Stromal cell of bone marrow (primary cell): ENCODE measurements at places on chromosomes 3 and 15.

DNA sequence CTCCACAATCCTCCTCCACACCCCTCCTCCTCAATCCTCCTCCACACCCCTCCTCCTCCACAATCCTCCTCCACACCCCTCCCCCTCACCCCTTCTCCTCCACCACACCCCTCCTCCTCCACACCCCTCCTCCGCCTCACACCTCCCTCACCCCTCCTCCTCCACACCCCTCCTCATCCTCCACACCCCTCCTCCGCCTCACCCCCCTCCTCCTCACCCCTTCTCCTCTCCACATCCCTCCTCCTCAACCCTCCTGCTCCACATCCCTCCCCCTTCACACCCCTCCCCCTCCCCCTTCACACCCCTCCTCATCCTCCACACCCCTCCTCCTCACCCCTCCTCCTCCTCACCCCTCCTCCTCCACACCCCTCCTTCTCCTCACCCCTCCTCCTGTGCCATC is 69.8 kb upstream of the BLM start:
- no peak for DNase-seq

DNA sequence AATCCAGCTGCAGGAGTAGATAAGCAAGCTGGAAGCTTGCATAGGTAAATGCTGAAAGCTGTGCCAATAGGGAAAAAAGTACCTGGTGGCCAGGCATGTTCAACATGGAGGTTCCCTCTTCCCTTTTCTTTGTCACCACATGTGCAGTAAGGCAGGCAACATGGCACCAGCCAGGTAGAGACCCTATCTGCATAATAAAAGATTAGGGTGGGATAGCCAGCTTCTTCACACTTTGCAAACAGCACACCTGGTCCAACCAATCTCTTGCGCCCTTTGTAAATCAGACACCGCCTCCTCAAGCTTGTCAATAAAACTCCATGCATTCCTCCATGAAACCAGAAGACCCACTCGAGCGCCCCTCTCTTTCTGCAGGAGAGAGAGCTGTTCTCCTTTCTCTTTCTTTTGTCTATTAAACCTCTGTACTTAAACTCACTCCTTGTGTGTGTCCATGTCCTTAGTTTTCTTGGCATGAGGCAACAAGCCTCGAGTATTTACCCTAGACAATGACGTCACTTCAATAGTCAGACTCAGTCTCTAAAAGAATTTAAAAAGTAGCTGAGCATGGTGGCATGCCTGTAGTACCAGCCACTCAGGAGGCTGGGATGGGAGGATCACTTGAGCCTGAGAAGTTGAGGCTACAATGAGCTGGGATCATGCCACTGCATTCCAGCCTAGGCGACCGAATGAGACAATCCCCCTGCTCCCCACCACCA is 256.3 kb downstream of the SCAPER start:
- DNase-seq: no peak

- DNase-seq: no peak
Measured at GRCh38 chr15:83477808-83478537, 30.8 kb downstream of the SH3GL3 start.

- DNase-seq: no peak
Measured at GRCh38 chr15:67836134-67836455, 3.8 kb downstream of the RNU6-1 start.
